BJ (cell line): ENCODE measurements at places on chromosomes 16 and 17. TPM values are rescaled to one million over a fixed set of nuclear protein-coding genes. Genes with fewer than 3 reads are reported as not detected.

GRCh38 chr16:4070936-4071335 lies 45.3 kb downstream of the ADCY9 start:
- no peak for DNase-seq

DNA sequence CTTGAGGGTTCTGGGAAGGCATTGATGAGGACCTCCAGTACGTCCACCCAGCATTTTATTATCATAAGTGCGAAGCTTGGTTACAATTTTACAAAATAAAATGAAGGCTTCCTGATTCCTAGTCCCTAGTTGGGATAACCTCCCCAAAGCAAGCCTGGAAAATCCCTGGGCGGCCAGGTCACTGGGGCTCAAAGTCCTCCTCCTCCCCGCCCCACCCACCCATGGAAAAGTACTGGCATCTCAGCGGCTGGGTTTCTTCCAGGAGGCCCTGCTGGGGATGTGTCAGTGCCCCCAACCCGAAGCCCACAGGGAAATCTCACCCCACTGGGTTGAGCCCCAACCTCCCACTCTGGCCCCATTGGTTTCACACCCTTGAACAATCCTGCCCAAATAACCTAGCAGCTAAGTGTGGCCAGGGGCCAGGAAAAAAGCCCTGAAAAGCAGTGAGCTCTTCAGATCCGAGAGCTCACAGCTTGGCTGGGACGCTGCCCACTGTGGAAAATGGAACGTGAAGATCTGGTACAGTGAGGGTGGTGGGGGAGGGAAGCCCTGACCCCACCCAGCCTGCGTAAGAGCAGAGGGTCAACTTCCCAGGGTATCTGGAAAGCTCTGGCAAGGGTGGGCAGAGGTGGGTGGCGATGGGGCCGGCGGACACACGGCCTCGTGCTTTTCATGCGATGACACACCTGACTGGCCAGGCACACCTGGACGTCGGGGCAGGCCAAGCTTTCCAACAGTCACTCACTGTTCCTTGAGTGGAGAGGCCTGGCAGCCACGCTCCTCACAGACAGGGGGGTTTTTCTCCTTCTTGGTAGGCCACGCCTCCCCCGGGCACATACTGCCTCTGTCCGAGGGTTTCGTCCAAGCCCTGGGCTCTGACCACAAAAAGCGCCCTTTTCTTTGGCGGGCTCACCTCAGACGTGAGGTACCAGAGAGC lies 324.5 kb downstream of the SOX9 start:
- DNase-seq, result no peak

DNA sequence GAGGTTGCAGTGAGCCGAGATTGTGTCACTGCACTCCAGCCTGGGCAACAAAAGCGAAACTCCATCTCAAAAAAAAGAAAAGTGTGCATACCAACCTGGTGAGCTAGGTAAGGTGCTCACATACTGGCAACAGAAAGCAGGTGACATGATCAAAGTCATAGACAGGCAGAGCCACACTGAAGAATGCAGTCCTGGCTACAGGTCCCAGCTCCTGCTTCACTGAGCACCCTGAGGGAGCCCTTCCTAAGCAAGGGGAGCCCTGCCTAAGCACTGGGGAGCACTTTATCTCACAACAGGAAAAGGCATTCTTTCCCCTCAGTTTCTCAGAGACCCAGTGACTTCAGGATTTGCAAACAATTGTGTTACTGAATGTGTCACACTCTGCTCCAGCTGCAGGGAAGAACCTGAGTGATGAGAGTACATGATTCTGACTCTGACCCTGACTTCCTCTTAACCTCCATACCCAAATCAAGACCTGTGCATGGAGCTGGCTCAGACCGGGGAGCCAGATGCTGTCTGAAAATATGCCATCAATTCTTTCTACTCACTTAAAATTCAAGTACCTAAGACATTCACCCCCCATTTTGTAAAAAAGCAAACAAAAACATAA lies 40.5 kb downstream of the ANKRD11 start:
- no peak for DNase-seq

GRCh38 chr16:50574745-50575136 lies 26.5 kb downstream of the NKD1 start:
- no peak for DNase-seq

TBC1D3K gene
- not detected in 2 replicates for polyA plus RNA-seq

DNA sequence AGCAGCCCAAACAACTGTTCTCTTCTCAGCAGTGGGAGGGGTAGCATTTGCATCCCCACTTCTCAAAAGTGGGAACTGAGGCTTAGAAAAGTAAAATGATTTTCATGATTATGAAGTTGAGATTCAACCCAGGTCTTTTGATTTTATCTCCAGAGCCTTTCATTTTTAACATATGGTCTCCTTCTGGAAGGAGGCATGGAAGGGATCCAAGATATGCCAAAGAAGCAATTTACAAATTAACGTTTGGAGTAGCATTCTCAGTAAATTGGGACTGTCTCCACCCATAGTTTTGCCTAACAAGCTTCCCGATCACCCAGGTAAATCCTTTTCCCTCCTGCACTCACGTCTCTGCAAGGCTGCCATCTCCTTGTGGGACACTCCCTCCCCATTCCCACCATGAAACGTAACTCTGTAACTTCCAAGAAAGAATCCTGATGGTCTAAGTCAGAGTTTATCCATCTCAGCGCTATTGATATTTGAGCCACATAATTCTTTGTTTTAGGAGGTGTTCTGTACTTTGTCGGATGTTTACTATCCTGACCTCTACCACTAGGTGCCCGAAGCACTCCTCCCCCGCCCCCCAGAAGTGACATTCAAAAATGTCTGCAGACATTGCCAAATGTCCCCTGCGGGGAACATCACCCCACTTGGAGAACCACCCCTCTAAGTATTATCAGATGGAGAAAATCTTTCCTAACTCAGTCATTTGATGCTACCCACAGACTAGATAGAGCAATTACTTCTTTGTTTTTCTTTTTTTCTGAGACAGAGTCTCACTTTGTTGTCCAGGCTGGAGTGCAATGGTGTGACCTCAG lies 32.9 kb upstream of the NFAT5 start:
- DNase-seq, result no peak

DNA sequence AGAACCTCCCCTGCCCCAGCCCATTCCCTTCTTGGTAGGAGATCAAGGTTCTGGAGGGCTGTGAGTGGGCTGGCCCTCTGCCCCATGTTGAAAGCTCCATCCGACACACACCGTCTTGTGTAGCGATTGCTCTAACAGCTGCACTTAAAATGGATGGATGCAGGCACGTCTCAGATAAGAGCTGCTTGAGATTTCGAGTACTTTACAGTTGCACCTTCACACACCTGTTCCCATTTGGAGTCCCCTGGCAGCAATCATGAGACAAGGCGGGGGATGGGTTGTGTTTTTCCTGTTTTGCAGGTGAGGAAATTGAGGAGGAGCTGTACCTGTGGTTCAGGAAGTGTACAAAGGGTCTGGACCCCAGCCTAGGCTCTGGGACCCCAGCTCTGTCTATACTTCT lies 25.6 kb upstream of the TAC4 start:
- no peak for DNase-seq
